ENCODE measurements at places on chromosomes 7 and 10. TPM values are rescaled to one million over a fixed set of nuclear protein-coding genes. Genes with fewer than 3 reads are reported as not detected.

The OPN1SW gene
- not detected for total RNA-seq

DNA sequence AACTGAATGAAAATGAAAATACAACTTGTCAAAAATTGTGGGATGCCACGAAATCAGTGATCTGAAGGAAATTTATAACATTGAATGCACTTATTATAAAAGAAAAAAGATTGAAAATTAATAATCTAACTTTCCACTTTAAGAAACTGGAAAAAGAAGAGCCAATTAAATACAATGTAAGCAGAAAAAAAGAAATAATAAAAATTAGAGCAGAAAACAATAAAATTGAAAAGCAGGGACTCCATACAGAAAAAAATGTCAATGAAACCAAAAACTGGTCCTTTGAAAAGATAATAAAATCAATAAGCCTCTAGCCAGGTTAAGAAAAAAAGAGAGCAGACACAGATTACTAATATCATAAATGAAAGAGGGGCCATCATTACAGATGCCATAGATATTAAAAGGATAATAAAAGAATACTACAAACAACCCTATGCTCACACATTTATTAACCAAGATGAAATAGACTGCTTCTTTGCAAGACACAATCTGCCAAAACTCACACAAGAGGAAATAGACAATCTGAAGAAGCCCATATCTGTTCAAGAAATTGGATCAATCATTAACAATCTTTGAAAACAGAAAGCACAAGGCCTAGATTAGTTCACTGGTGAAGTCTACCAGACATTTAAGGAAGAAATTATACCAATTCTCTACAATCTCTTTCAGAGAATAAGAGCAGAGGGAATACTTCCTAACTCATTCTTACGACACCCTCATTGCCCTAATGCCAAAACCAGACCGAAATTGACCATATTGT, 233.8 kb upstream of the NEBL start:
- no peak for DNase-seq

DNA sequence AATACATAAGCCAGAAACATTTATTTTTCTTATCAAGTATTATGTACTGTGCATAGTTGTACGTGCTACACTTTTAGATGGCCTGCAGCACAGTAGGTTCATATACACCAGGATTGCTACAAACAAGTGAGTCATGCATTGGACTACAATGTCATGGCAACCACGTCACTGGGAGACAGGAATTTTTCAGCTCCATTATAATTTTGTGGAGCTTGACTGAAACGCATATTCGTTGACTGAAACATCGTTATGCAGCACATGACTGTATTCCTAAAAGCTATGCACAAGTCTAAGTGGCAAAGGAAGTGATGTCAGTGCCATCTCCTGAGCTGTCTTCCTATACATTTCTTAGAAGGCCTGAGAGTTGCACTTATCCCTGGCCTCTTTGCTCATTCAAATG, 871.8 kb downstream of the IPMK start:
- DNase-seq = no peak

DNA sequence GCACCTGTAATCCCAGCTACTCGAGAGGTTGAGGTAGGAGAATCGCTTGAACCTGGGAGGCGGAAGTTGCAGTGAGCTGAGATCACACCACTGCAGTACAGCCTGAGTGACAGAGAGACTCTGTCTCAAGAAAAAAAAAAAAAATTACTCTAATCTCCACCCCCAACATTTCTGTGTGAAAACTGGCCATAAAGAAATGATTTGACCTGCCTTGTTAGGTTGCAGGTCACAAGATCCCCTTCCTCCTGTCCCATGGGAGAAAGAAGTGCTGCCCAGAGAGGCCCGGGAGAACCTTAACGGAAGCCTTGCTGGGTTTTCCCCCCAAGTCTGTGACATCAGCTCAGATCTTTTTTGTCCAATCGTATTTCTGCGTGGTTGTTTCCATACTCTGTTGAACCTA, 8.7 kb upstream of the CALHM1 start:
- no peak for DNase-seq

DNA sequence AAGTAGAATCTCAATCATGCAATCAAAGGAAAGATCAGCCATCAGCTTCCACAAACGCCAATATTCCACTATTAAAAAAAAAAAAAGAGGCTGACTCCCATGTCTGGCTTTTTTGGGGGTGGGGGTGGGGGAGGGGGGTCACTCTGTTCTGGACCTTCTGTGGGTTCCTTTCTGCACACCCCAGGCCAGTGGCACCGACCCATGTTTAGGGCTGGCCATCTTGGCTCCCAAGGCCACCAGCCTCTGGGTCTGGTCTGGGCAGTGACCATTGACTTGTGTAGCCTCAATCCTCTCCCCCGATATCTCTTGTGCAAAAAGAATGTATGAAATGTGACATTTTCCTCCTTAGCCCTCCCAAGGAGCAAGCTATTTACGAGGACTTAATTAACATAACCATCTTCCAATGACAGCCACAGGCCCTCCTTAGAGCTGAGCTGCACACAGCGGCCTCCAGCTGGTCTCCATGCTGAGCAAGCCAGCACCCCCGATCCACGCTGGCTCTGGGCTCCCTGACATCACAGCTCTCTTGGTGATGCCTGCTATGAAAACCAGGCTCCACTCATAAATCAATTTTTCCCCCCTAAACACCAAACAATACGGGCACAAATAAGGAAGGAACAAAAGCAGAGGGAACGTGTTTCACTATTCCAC, 100.1 kb downstream of the ZRANB1 start:
- DNase-seq = no peak

- DNase-seq = no peak
Measured at GRCh38 chr7:51918581-51918980, 602.0 kb upstream of the COBL start.

DNA sequence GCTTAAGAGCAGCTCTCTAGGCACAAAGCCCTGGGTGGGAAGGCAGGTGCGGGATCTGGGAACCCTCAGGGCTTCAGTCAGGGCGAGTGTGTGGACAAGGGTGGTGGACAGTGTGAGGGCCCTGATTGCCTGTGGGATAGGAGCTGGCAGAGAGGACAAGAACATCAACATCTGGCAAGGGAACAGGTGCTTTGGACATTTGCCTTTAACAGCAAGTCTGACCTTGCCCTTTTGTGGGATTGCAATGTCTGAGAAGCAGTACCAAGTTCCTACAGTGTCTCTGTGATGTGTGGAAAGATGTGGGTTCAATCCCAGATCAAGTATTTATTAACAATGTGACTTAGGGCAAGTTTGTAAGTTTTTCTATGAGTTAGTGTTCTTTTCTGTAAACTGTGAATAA, 46.7 kb downstream of the TFAM start:
- no peak for DNase-seq

The VGF gene
- 0.29 TPM for total RNA-seq

- no peak for DNase-seq
Measured at GRCh38 chr10:69888882-69889584, 87.3 kb downstream of the COL13A1 start.

The ZNF92 gene
- total RNA-seq = 8.6 TPM

The SLC39A12 gene
- not detected for total RNA-seq

DNA sequence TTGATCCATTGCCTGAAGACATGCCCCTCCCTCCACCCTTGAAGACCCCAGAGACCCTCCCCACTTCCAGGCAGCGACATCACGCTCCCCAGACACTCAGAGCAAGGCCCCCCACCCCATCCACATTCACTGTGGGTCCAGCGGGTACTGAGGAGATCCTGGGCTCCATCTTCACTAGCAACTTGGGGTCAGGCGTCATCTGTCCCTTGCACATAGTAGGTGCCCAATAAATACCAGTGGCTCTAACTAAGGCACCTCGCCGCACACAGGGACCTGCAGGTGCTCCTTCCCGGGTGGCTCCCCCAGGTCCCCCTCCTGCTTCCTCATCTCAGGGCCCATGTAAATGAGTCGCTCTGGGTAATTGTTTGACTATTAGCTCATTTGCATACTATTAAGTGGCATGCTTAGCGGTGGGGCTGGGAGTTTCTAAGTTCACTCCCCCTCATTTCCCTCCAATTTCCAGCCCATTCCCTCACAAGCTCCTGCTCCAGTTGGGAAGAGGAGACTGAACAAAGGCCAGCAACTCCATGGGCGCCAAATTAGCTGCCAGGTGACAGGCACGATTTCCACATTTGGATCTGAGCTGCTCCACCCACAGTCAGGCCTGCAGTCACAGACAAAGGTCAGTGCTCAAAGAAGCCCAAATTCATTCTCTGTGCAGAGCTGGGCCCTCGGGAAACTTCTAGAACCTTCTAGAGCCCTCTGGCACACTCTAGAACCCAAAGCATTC, 29.7 kb downstream of the EBF3 start:
- DNase-seq = no peak

- DNase-seq = no peak
Measured at GRCh38 chr7:97623333-97623732, 108.6 kb upstream of the TAC1 start.

GRCh38 chr7:42128703-42129102, 108.3 kb downstream of the GLI3 start:
- DNase-seq = no peak

GRCh38 chr10:34780818-34781380, 34.2 kb downstream of the PARD3 start:
- no peak for DNase-seq

The OR2A5 gene
- total RNA-seq = not detected

The ZP3 gene
- total RNA-seq = 5.6 TPM

The RNF148 gene
- 1.0 TPM for total RNA-seq

DNA sequence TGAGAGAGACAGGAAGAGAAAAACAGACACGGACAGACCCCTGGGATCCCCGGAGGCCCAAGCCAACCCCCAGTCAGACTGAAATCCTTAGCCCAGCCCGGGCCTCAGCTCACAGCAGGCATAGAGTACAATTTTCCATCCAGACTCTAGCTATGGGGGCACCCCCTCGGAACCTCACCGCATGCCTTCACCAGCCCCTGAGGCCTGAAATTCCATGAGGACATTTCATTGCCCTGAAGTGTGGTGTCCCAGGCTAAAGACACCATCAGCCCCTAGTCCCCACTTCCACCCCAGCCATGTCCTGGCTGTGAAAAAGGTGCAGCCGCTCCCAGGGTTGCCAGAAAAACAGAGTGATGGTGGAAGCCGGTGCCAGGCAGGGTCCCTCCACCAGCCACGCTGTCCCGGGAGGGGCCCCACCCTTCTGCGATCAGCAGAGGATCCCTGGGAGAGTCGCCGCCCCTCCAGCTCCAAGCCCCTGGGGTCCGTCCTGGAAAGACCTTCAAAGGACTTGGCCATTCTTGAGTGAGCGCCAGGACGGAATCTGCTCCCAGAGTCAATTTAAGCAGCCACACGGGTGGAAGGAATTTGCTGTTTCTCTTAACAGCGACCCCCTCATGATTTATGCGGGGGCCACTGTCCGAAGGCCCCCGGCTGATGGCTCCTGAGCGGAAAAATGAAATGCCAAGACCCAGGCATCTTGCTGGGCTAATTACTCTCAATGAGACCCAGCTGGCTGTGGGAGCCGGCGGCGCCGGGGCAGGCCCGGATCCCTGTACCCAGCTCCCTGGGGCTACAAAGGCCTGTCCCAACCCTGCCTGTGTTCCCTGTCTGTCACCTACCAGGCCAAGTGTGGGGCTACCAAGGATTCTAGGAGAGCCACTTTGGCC, 23.2 kb downstream of the MYL10 start:
- DNase-seq = no peak

The GRID2IP gene
- 0.86 TPM for total RNA-seq

DNA sequence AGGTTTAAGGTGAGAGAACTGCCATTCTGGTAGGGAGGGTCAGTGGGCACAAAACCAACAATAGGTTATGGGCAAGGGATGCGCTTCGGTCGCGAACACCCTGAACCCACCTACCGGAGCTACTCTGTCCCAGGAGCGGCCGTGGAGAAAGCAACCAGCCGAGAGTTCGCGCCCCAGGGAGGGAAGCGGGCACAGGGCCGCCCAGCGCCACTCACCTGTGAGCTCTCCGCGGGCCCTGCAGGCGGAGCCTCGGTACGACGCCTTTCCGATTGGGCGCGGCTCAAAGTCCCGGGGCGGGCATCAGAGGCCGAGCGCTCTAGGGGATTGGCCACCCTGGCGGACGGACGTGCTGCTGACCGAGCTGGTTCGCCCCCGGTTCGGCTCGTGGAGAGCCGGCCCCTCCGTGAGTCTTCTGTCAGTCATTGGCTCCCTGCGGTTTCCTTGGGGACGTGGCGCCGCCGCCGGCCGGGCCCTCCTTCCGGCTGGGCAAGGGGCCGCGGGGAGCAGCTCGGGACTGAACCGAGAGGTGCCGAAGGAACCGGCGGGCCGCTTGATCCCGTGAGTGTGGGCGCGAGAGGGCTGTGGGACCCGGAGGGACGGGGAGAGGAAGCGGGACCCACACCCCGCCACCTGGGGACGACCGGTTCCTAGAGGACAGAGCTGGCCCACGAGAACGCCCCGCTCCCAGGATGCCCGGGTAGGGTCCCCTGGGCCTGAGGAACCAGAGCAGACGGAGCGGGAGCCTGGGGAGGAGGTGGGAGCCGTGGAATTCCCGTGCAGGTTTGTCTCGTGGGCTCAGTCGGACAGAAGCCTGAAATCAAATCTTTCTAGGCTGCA, at the start of gene ENTPD7:
TSS of gene ENTPD7 (plus strand) at position 479 of the 837 bp plus-strand sequence. CDS start 448 bp downstream, outside the sequence.
- DNase-seq = peak; percentile 95

DNA sequence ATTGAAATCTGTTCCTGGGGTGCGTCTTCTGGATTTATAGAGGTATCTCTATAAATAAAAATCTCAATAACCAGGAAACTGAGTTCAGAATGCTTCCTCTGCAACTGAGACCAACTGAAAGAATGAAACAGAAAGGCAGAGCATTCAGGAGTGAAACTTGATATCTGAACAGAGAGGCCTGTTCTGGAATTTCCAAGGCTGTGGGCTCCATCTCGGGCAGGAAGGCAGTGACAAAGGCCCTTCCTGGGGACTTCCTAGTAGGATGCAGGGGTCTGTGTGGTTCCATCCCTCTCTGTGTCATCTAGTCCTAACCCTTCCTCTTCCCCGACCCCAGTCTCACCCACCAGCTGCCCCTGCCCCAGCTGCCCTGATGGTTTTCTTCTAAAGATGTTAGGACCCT, 52.0 kb downstream of the JCAD start:
- DNase-seq = no peak

- DNase-seq = no peak
Measured at GRCh38 chr10:71474702-71475242, 78.1 kb downstream of the CDH23 start.

The ANXA11 gene
- 247 TPM for total RNA-seq

- peak; percentile 80 for DNase-seq
Measured at GRCh38 chr7:101688183-101688831, 59.2 kb upstream of the MYL10 start.

GRCh38 chr10:11682267-11682683, 59.9 kb upstream of the ECHDC3 start:
- no peak for DNase-seq

- DNase-seq = no peak
Measured at GRCh38 chr7:29587195-29587808, 23.7 kb downstream of the PRR15 start.

The LHFPL3 gene
- not detected for total RNA-seq

The SUMF2 gene
- 245 TPM for total RNA-seq

GRCh38 chr10:7519351-7519750, 108.5 kb upstream of the SFMBT2 start:
- no peak for DNase-seq

DNA sequence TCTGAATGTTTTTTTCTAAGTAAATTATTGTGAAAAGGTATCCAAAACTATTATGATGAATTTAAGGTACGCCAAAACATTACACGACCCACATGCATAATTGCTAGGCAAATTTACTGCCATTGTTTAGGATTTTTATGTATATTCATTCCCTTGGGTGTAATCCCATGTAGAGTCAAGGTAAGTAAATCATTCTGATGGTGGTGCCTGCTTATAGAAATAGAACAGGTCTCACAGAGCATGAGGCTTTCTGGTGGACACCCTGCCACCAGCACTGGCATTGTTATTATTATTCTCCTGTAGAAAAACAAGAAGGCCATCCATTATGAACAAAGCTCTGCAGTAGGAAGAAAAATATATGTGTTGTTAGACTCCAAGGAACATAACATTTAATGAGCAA, 111.7 kb upstream of the ZNF804B start:
- DNase-seq = no peak

The CRHR2 gene
- total RNA-seq = 0.12 TPM
